CD4-positive, alpha-beta T cell treated with Interleukin-10 for 1 hour (primary cell): ENCODE measurements at places on chromosomes 13 and 19.

GRCh38 chr19:46861691-46862502 lies 1.1 kb downstream of the ARHGAP35 start:
- DNase-seq = no peak

DNA sequence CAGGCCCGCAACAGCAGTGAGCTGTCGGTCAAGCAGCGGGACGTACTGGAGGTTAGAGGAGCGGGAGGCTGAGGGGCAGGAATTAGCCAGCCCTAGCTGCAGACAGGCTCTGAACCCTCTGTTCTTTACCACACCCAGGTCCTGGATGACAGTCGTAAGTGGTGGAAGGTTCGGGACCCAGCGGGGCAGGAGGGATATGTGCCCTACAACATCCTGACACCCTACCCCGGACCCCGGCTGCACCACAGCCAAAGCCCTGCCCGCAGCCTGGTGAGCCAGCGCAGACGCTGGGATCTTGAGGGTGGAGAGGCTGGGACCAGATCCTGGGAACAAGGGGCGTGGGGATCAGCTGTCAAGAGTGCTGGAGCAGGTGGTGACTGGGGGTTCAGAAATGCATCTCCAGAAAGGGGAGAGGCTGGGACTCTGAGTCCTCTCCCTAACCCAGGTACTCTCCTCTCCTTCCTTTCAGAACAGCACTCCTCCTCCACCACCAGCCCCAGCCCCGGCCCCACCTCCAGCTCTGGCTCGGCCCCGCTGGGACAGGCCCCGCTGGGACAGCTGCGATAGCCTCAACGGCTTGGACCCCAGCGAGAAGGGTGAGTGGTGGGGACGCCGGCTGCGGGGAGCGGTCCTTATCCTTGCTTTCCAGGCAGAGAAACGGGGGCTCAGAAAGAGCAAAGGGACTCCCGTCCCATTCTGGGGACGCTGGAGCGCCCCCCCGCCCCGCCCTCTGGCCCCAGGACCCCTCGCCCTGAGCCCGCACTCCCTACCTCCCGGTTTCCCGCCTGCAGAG lies 10.4 kb downstream of the EPS8L1 start:
- DNase-seq = no peak

- peak; percentile 83 for DNase-seq
Observed at GRCh38 chr19:48319647-48320541, 5.5 kb upstream of the EMP3 start.

DNA sequence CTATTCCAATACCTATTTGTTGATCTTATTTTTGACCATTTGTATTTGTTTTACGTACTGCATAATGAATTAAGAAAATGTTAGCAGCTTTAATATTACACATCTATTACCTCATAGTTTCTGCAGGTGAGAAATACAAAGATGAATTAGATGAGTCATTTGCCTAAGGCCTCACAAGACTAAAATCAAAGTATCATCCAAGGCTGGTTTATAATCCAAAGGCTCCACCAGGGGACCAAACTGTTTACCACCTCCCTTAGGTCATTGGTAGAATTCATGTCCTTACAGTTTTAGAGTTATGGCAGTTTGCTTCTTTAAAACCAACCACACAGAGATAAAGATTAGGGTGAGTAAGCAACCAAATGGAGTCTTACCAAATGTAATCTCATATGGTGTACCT lies 848.1 kb downstream of the SLITRK6 start:
- DNase-seq = no peak

- DNase-seq = no peak
Observed at GRCh38 chr13:26760832-26761582, 421 bp upstream of the GPR12 start.

GRCh38 chr19:12802267-12803106 lies 618 bp downstream of the THSD8 start:
- DNase-seq = no peak

GRCh38 chr19:35937345-35938281 lies 1.4 kb downstream of the LRFN3 start:
- no peak for DNase-seq

GRCh38 chr19:3024509-3024869 lies 4.6 kb downstream of the TLE2 start:
- DNase-seq = no peak

DNA sequence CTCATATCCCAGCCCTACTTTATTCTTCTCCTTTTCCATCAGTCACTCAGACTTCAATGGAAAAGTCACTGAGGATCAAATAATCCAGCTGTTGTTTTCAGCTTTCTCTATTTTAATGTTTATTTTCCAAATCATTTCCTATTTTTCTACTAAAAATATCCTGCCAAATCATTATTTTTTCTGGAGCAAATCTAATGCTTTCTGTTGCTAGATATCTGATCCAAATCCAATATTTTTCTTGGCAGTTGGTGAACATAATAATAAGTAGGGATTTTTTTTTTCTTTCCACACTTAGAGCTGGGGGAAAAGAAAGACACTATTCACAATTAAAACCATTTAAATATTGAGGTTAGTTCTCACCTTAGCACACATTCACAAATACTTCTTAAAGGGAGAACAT lies 656.1 kb downstream of the DACH1 start:
- no peak for DNase-seq

DNA sequence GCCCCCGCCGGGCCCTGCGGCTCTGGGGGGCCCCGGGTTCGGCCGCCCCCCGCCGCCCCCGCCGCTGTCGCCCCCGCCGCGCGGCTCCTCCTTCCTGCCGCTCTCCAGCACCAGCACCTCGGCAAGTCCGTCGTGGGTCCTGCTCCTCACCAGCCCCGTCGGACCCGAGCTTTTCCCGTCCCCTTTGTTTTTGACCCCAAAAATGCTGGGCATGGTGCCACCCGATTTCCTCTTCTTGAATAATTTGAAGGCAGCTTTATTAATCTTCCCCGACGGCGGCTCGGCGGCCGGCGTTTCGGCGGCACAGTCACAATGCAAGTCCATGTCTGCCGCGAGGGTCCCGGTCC lies 945 bp downstream of the AMER2 start:
- no peak for DNase-seq

- DNase-seq = no peak
Observed at GRCh38 chr13:108087810-108088209, 127.5 kb downstream of the LIG4 start.

DNA sequence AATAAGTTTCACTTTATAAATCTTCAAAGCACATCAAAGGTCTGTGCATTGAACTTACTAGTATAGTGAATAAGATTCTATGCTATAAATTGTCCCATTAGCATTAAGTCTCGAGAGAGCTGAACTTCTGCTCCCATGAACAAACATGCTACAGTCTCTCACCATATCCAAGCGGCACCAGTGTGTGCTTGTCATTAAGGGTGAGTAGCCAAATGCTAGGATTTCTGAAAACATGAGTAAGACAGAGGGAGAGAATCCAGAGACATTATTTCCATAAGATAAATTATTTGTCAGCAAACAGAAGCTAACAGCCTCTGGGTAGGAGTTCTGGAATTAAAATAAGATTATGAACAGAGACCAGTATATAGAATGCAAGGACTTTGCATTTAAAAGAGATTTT lies 2882.5 kb downstream of the PCDH9 start:
- DNase-seq = no peak

DNA sequence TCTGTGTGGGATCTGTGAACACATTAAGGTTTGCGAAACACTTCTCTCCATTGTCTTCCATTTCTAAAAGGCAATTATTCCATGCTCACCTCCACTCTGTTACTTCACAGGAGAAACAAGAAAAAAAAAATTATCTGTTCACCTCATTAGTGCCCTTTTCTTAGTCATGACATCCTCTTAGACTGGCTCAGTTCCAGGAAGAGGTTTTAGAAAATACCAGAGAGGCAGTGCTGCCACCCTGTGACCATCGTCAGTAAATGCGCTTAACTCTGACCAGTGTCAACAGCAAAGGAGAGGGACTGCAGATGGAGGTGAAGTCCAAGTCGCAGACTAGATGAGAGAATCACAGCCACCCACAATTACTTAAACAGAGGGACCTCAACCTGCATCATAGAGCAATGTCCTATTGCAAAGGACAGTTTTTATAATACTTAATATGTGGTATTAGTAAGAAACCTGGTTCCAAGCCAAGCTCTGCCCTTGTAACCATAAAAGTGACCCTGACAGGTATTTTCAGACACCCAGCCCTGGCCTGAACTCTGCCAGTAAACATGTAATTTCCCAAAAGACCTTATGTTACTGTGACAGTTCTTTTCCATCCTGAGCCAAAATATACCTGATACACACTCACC lies 19.4 kb downstream of the CEACAM21 start:
- peak; percentile 84 for DNase-seq

- DNase-seq = no peak
Observed at GRCh38 chr13:99315186-99315585, 8.0 kb upstream of the GPR183 start.

GRCh38 chr19:52099497-52100138 lies 4.1 kb upstream of the ZNF841 start:
- DNase-seq = no peak

- DNase-seq = no peak
Observed at GRCh38 chr19:35309481-35310279, 17.7 kb downstream of the MAG start.

- DNase-seq = no peak
Observed at GRCh38 chr13:47519626-47520025, 481.4 kb downstream of the SUCLA2 start.

DNA sequence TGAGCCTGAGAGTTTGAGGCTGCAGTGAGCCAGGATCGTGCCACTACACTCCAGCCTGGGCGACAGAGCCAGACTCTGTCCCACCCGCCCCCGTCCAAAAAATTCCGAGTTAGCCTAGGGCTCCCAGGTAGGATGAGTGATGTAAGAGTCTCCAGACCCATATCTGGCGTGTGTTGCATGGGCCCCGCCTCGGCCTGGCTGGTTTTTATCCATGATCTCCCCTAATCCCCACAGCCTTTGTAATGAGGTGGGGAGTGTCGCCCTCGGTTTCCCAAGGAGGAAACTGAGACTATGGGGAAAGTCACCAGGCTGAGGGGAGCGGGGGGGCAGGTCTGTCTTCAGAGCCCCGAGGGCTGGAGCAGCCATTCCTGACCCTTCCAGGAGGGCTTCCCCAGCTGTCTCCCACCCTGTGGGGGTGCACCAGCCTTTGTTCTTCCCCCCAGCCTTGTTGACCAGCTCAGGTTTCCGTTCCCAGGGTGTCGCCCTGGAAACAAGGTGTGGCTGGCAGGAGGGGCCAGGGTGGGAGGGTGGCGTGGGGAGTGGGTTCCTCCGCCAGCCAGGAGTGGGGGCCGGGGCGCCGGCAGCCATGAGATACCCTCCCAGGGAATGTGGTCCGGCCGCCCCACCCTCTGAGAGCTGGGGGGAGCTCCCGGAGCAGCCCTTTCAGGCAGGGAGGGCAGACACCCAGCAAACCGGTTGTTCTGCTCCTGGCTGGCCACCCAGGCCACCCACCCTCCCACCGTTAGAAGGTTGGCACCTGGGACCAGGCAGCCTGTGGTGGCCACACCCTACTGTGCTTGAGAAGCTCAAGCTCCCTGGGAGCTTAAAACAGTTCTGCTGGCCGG lies 11.5 kb downstream of the MYH14 start:
- DNase-seq = no peak

- DNase-seq = no peak
Observed at GRCh38 chr13:99501848-99502301, 603 bp downstream of the TM9SF2 start.

DNA sequence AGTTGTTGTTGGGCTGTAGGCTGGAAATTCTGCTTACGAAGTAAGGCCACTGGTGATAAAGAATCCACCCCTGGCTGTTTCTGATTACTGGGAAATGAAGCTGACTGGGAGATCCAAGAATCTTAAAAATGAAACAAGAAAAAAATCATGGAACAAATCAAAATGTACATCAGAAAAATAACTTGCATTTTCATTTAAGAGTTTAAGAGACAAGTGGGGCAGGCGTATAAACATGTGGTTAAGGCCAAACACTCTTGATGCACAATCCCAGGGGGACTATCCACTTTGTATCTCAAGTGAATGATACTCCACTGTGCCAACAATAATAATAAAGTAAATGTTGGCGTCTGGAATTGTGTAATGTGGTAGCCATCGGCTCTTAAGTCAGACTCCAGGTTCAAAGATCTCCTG lies 24.6 kb downstream of the ZMYM5 start:
- DNase-seq = no peak

- DNase-seq = no peak
Observed at GRCh38 chr13:48979892-48980291, 4.2 kb downstream of the FNDC3A start.

DNA sequence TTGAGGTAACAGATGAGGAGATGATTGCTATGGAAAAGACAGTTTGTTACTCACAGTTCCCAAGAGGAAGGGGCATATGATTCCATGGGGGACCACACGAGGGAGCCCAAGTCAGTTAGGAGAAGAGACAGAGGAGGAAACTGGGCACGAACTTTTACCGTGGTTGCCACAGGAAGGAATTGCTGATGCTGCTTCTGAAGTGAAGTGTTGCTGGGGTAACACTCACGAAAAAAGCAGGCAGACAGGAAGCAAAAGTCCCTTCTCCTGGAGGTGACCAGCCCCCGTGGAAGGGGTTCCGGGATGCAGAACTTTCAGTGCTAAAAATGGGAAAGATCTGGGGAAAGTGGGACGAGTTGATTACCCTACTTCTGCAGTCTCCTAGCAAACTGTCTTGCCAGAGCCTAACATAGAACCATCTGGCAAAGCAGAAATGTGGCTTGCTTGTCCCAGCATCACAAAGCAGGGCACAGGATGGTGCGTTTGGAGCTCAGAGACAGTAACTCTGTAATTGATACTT lies 35.4 kb upstream of the MAP3K10 start:
- peak; percentile 15 for DNase-seq

GRCh38 chr13:46983881-46984280 lies 87.0 kb upstream of the HTR2A start:
- DNase-seq = no peak

DNA sequence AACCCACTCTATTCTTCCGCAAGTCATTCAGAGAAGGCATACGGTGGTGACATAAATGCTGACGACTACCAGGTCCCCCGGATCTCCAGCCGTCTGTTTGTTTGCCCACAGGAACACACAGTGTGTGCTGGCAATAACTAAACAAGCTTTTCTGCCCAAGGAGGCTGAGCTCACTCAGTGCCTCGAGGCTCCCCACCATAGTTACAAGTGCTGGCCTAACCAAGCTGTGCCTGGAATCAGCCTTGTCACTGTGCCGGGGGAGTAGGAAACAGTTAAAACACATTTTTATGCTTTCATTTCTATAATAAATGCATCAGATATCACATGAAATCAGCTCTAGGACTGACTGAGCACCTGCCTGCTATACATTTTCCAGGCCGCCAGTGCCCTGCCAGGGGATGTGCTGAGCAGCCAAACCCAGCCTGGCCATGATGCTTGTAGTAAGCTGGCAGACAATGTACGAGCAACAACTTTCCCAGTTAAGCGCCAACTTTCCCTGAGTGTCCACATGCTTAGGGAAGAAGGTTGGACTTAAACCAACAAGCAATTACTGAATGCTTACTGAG lies 28.1 kb downstream of the BRD4 start:
- no peak for DNase-seq

- no peak for DNase-seq
Observed at GRCh38 chr13:106522112-106522705, 13.3 kb downstream of the EFNB2 start.
